ENCODE measurements at places on chromosomes 16 and 17. TPM values are rescaled to one million over a fixed set of nuclear protein-coding genes. Genes with fewer than 3 reads are reported as not detected.
A peak's percentile ranks its signal among the peaks of the same experiment; 100 is the strongest.

DNA sequence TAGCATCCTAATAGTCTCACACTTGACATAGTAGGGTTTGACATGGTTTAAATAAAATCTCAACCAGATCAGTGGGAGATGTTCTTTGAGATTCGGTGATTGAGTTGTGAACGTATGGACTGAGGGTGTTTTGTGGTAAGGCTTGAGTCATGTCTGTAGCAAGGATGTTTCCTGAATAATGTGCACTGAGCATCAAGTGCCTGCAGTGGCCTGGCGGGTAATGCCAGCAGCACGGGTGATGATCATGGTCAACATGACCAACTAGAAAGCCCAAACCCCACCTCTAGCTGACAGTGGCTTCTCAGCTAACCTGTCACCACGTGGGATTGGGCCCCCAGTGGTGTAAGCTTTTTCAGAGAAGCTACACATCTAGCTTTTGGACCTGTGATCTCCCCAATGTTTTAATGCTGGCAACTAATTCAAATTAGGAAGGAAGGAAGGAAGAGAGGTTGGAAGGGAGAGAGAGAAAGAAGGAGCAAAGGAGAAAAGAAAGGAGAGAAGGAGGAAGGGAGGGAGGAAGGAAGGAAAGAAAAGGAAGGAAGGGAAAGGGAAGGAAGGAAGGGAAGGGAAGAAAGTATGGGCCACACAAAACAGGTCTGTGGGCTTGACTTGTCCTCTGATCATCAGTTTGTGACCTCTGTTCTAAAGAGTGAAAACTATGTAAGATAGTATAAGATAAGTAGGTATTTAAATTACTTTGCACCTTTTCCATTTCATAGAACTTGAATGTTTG, 55.4 kb downstream of the WWOX start:
- H3K4me3 ChIP-seq: no peak overlapping the region
- H3K27ac ChIP-seq: no peak overlapping the region
- H3K27me3 ChIP-seq: no peaks in the 10 kb centered on the region
- H3K4me1 ChIP-seq: no peaks in the 10 kb centered on the region
- no peak for DNase-seq

DNA sequence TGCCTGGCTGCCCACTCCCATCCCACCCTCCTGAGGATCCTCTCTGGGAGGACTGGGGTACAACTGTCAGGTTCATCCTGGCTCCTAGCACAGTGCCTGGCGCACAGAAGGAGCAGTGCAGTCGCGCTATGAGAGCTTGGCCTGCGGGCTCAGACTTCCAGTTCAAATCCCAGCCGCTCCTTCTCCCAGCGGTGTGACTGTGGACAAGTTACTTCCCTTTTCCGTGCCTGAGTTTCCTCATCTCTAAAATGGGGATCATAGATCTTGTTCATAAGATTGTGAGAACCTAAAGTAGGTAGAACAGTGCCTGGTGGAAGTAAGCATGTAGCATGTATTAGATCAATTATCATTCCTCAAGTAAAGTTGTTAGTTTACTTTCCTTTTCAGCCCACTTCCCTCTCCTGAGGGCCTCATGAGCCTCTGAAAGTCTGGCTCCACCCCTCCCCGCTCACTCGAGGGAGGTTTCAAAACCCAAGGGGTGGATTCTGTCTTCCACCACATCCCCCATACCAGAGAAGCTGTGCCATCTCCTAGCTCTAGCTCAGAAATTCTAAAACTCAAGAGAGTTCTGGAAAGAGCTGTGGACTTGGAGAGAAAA, 19.9 kb upstream of the COL1A1 start:
- DNase-seq: peak; percentile 74
- H3K27ac ChIP-seq: peak overlapping the region; percentile 89
- peak overlapping the region; percentile 42 for H3K4me3 ChIP-seq
- H3K27me3 ChIP-seq: peaks cover 26% of the 10 kb centered on the region

DNA sequence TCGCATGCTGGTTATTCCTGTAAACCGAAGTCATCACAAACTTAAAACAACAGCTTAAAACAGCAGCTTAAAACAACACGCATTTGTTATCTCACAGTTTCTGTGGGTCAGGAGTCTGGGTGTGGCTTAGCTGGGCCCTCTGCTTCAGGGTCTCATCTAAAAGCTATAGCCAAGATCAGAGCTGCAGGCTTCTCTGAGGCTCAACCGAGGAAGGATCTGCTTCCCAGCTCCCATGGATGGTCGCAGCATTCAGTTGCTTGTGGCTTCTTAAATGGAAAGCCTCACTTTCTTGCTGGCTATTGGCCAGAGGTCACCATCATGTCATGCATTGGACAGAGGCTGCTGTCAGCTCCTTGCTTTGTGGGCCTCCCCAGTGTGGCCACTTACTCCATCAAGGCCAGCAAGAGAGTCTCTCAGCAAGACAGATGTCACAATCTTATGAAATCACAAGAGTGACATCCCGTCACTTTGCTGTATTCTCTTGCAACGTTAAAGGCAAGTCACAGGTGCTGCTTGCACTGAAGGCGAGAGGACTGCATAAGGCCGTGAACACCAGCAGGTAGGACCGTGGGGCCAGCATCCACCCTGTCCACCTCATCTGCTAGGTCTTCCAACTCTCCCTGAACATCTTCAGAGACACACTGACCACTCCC, 117.9 kb upstream of the TNRC6C start:
- peaks cover 57% of the 10 kb centered on the region for H3K4me1 ChIP-seq
- H3K36me3 ChIP-seq: peaks cover 8% of the 10 kb centered on the region
- no peaks in the 10 kb centered on the region for H3K27me3 ChIP-seq
- DNase-seq: no peak
- H3K4me3 ChIP-seq: no peak overlapping the region

GRCh38 chr17:5019475-5019956, 15.7 kb downstream of the SLC52A1 start:
- peaks cover 55% of the 10 kb centered on the region for H3K36me3 ChIP-seq
- H3K4me3 ChIP-seq: no peak overlapping the region
- H3K4me1 ChIP-seq: peaks cover 22% of the 10 kb centered on the region
- peak; percentile 63 for DNase-seq

DNA sequence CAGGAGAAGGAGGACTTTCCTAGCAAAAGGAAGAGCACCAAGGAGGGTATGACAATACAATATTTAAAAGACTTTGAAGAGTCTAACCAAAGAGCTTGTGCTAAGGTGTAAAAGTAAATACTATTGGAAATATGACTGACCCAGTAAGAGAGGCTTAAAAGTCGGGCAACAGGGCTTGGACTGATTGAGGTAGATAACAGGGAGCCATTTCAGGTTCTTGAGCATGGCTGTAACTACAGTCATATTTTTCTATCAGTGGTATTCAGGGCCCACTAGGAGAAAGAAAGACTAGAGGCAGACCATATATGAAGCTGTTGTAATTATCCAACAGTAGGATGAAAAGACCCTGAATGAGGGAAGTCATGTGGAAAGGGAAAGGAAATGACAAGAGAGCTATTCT, 62.3 kb downstream of the SMURF2 start:
- DNase-seq: no peak
- peak overlapping the region; percentile 42 for H3K4me3 ChIP-seq
- no peaks in the 10 kb centered on the region for H3K27me3 ChIP-seq
- peak overlapping the region; percentile 71 for H3K27ac ChIP-seq
- peaks cover 13% of the 10 kb centered on the region for H3K36me3 ChIP-seq

DNA sequence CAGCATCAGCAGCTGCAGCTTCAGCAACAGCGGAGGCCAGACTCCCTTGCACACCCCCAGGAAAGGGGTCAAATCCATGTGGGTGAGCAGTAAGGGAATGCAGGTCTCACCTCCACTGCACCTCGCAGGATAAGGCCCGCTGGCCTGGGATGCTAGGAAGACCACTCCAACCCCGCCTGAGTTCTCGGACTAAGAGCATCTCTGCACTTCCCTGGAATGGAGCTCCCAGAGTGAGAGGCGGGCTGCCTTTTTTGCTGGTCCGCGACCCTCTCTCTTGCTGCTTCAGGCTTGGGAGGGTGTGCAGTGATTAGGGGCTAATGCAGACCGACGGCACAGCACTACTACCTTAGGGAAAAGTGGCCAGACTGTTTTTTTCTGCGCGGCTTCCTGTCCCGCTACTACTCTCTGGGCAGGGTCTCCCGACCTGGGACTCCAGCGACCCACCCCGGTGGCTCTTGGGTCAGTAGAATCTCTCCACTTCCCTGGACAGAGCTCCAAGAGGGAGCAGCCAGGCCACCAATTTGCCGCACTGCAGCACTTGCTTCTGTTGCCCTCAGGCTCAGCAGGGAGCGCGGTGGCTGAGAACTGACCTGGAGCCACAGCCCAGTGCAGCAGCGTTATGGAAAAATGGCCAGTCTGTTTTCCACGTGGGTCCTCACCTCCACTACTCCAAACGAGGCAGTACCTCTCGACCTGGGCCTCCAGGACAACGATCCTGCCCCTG, 480.4 kb downstream of the CDH8 start:
- no peaks in the 10 kb centered on the region for H3K4me1 ChIP-seq
- H3K27me3 ChIP-seq: no peaks in the 10 kb centered on the region
- no peaks in the 10 kb centered on the region for H3K36me3 ChIP-seq
- H3K4me3 ChIP-seq: no peak overlapping the region

DNA sequence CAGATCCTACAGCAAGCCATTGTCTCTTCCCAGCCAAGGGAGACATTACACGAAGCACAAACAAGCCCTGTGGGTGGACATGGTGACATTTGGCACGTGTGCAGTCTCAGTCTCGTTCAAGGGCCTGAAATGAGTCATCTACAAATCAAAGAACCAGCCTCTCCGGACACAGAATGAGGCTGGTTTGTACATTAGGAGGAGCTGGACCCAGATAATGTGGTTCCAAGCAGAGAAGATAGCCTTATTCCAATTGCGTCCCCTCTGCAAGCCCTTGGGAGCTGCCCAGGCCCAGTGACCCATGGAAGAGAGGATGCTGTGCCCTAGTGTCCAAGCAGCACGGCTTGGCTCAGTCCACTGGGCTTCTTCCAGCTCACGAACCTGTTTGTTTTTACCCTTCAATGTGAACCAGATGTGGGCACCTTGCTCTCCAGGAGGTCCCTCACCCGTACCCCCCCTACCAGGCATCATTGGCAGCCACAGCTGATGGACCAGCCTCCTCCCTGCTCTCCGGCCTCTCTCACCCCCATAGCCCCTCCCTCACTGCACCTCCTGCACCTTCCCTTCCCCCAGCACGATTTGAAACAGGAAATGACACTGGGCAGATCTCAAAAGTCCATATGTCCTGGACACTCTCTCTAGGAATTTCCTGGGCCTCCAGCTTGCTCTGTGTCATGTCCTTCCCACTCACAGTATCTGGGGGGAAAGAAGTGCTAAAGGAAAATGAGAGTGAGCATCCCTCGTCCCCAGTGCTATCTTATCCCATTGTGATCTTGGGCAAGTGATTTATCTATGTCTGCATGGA, 26.2 kb downstream of the KPNA2 start:
- H3K27ac ChIP-seq: no peak overlapping the region
- peaks cover 5% of the 10 kb centered on the region for H3K27me3 ChIP-seq
- DNase-seq: no peak
- no peak overlapping the region for H3K4me3 ChIP-seq

Gene CNGB1
- not detected for total RNA-seq

Measured in activated CD8-positive, alpha-beta T cell treated with anti-CD3 and anti-CD28 coated beads, Interleukin-2, amount 10 ng/mL, durations not matched to agents 7 days and 5 days (primary cell).